Stimulated activated CD4-positive, alpha-beta T cell treated with anti-CD3 and anti-CD28 coated beads, Interleukin-12 subunit alpha, Interleukin-12 subunit beta, amount 100 ng/mL, for 24 hours (primary cell): ENCODE measurements at places on chromosomes 12 and 14.

GRCh38 chr12:14993537-14994266, 20.9 kb downstream of the PDE6H start:
- no peak for DNase-seq

- no peak for DNase-seq
Observed at GRCh38 chr12:1692895-1693610, 2.2 kb downstream of the ADIPOR2 start.

DNA sequence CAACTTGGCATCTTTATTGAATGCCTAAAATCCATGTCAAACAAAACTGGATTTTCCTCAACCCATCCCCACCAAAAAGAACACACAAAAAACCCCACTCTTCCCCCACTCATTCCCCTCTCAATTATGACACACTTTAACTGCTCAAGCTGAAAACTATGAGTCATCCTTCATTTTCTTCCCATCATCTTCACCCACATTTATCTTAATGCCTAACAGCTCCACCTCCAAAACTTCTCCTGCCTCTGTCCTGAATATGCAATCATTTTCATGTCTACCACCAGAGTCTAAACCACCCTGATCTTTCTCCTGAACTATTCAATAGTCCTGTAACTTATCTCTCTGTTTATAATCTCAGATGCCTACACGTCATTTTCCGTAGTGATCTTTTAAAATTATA, 239.7 kb downstream of the BCAT1 start:
- DNase-seq: no peak

- DNase-seq: no peak
Observed at GRCh38 chr12:62995097-62995496, 60.1 kb upstream of the PPM1H start.

DNA sequence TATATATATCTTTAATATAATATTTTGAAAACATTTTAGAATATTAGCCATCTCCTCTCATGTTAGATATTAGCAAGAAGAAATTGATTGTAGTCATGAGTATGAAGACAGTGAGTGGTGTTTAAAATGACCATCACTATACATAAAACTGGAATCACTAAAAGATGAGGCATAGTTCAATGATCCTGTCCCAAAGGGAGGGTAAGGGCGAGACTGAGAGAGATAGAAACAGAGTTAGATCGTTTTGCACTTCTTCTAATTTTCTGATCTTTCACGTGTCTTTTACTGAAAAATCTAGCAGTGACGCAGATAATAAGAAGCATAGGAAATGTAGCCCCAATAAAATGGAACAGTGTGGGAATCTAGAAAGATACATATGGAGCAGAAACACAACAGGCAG, 627.4 kb downstream of the SLC16A7 start:
- no peak for DNase-seq

DNA sequence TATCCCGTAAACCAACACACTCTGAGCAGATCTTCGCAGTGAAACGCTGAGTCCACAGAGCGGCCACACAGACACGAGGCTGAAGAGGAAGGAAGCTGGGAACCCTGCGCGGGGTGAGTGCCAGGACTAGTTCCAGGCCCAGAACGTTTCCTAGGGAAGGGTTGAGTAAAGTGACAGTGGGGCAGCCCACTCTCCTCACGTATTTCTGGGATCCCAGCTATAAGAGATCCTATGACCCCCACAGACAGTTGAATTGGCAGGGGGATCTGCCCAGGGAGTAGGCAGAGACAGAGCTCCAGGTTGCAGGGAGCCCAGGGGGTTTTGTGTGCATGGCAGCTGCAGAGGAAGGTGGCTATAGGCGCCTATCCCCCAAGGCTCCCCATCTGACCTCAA, 51.1 kb downstream of the GTF2A1 start:
- DNase-seq: no peak

DNA sequence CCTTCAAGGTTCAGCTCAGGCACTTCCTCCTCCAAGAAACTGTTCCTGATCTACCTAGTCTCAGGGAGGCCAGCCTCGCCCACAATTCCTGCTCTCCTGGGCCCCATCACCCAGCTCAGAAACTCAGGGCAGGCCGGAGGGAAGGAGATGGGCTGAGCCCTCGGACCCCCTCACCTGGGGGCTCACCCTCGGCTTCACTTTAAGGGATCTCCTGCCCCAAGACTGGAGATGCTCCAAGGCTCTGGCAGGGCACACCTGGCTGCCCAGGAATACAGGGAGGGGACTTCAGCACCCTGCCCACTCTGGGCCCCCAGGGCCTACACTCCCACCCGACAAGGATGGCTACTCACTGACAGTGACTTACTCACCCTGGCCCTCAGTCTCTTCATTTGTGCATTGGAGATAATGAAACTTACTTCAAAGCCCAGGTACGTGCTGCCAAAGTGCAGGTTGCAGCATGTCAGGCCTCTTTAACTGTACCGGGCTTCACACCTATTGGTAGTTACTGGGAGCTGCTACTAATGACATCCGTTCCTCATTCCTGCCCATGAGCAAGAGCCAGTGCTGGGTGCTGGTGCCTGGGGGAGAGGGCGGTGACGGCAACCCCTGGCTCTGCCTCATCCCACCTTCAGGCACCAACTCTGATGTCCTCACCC, 21.0 kb upstream of the PPP1R13B start:
- DNase-seq: no peak

DNA sequence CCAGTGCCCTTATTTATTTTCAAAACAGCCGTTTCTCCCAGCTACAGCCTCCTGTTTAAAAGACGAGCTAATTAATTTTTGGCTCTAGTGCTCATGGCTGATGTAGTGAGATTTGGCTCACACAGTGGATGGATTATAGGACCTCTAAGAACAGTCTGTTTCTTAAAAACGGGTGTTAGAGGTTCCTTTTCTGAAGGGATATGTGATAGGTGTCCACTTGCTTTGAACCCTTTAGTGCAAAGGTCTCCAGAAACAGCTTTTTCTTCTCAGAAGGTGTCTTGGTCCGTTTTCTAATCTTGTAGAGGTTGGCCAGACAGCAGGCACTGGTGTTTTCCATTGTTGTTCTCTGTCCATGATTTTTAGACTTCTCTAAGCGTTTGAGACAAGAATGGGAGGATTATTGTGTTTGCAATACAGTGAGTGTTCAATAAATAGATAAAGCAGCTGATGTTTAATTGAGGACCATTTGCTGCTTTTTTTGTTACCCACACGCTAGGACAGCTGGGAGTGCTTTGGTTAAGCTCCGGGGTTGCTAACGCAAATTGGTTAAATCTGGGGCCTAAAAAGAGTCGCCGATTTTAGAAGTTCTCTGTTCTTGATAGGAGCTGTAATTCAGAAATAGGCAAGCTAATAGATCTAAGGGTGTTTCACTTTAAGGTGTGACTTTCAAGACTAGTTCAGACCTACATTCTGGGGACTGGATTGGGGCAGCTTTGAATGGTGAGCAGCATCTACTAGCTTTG, 1.0 kb downstream of the BORCS5 start:
- no peak for DNase-seq

GRCh38 chr12:108495823-108496579, 19.1 kb upstream of the FICD start:
- DNase-seq: no peak

- DNase-seq: no peak
Observed at GRCh38 chr12:52311285-52311648, 9.9 kb downstream of the KRT83 start.

- no peak for DNase-seq
Observed at GRCh38 chr12:14810953-14811483, 3.0 kb downstream of the SMCO3 start.

DNA sequence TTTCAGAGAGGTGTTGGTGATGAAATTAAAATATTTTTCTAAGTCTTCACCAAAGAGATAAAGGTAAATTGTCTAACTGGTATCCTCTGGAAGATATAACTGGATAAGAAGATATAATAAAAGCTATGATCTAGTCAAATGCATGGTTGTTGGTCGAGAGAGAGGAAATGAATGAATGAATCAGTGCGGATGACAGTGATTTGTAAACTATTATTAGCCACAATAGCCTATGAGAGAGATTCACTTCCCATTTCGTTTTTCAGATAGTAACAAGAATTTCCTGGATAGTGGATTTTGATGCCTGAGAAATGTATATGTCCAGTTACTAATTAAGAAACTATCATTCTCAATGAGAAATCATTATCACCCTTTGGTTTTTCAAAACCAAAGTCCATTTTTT, 63.1 kb downstream of the HEATR5A start:
- no peak for DNase-seq

DNA sequence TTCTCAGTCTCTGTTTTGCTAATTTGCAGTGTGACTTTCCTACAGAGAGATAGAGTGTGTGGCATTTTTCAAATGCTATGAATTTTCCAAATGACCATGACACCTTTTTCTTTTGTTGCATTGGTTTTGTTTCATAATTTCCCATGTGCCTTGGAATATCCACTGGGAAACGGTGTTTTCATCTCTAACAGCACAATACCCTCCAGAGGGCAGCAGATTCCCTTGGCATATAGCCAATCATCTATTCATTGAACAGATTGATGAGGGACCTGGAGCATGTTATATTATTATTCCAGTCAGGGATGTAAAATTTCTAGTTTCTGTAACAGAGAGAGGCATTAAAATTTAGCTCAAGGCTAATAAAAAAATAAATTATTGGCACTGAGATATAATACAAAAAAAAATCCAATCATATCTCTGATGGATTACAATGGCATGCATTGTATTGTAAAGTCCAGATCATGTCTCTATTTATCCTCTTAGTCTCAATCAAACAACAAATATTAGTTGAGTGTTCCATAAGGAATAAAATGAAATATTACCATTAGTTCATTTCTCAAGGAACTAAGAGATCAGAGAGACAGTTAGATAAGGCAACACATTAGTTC, 29.6 kb upstream of the NTN4 start:
- DNase-seq: no peak

DNA sequence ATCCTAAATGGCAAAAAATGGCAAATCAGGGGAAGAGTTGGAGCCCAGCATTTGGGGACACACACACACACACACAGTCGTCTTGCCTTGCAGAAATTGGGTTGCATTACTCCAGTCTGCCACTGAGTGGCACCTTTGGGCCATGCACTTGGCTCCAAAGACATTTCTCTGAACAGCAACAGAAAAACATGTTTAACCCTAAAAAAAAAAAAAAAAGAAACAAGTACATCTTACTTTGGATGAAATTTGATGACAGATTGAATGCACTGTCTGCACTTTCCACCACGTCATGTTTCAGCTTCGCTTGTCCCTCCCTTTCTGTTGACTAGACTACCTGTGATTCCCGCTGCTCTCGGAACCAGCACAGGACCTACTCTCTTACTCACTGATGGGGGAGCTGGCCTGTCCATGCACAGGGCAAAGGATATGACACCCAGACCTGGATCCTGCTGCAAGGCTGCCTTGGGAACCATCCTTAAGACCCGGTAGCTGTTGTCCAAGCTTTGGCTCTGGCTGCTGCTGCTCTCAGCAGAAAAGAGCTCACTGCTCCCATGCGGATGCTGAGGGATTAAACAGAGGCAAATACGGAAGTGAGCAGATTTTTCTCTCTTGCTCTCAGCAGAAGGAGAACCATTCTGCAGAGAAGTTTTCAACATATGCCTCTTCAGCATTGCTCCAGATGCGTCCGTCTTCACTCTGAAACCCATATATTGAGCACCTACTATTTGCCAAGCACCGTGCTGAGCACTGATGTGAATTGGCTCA, 376.8 kb downstream of the DPF3 start:
- peak; percentile 63 for DNase-seq
